ENCODE measurements at places on chromosomes 4 and X. TPM values are rescaled to one million over a fixed set of nuclear protein-coding genes. Genes with fewer than 3 reads are reported as not detected.

SPANXD gene
- not detected for polyA plus RNA-seq

ITIH6 gene
- not detected for polyA plus RNA-seq

DOK7 gene
- polyA plus RNA-seq: 0.29 TPM

ADH1C gene
- polyA plus RNA-seq: 2.3 TPM

MXRA5 gene
- polyA plus RNA-seq: 1.6 TPM

BEX2 gene
- polyA plus RNA-seq: 12.2 TPM

AFM gene
- polyA plus RNA-seq: not detected

TEC gene
- polyA plus RNA-seq: 5.0 TPM

XK gene
- 0.61 TPM for polyA plus RNA-seq

ZRSR2 gene
- polyA plus RNA-seq: 11.9 TPM

ABHD18 gene
- polyA plus RNA-seq: 2.4 TPM

CPE gene
- polyA plus RNA-seq: 19.9 TPM

CLIC2 gene
- polyA plus RNA-seq: 2.0 TPM

DACH2 gene
- polyA plus RNA-seq: 0.01 TPM

GAGE12E gene
- polyA plus RNA-seq: not detected

UGT2B10 gene
- polyA plus RNA-seq: not detected

SUPT20HL2 gene
- not detected for polyA plus RNA-seq

PDCL2 gene
- polyA plus RNA-seq: 1.2 TPM

DNAJB14 gene
- polyA plus RNA-seq: 6.4 TPM

DMRTC1 gene
- not detected for polyA plus RNA-seq

COL25A1 gene
- polyA plus RNA-seq: 0.06 TPM

GLOD5 gene
- polyA plus RNA-seq: 0.15 TPM

SSX2 gene
- polyA plus RNA-seq: not detected

CLNK gene
- polyA plus RNA-seq: 0.05 TPM

RAB40A gene
- 1.2 TPM for polyA plus RNA-seq

ENOX2 gene
- polyA plus RNA-seq: 2.2 TPM

PLS3 gene
- 59.6 TPM for polyA plus RNA-seq

MAGEA3 gene
- polyA plus RNA-seq: not detected

BANK1 gene
- 0.39 TPM for polyA plus RNA-seq

FRG2 gene
- polyA plus RNA-seq: not detected

ARMCX2 gene
- 5.9 TPM for polyA plus RNA-seq

TMPRSS11D gene
- 99.0 TPM for polyA plus RNA-seq

GPR101 gene
- polyA plus RNA-seq: not detected

ANXA3 gene
- polyA plus RNA-seq: 80.6 TPM

CXCL10 gene
- polyA plus RNA-seq: 0.73 TPM

TLR6 gene
- 0.20 TPM for polyA plus RNA-seq

Data from esophagus (tissue), 2 donors.